ENCODE measurements at places on chromosomes 4 and X.

- no peak for DNase-seq
Measured at GRCh38 chr4:184911310-184911709, 85.5 kb upstream of the ACSL1 start.

DNA sequence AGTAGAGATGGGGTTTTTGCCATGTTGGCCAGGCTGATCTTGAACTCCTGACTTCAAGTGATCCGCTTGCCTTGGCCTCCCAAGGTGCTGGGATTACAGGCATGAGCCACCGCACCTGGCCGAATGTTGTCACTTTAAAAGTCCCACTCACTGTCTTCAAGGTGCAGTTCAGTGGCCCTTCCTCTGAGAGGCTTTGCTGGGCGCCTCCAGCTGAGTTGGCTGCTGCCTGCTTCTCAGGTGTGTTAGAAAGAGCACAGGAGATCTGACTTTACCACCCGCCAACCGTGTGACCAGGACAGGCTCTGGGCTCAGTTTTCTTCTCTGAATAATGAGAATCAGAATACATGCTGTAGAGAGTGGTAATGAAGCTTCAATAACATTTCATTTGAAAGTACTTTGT lies 207.4 kb downstream of the CEP135 start:
- no peak for DNase-seq

DNA sequence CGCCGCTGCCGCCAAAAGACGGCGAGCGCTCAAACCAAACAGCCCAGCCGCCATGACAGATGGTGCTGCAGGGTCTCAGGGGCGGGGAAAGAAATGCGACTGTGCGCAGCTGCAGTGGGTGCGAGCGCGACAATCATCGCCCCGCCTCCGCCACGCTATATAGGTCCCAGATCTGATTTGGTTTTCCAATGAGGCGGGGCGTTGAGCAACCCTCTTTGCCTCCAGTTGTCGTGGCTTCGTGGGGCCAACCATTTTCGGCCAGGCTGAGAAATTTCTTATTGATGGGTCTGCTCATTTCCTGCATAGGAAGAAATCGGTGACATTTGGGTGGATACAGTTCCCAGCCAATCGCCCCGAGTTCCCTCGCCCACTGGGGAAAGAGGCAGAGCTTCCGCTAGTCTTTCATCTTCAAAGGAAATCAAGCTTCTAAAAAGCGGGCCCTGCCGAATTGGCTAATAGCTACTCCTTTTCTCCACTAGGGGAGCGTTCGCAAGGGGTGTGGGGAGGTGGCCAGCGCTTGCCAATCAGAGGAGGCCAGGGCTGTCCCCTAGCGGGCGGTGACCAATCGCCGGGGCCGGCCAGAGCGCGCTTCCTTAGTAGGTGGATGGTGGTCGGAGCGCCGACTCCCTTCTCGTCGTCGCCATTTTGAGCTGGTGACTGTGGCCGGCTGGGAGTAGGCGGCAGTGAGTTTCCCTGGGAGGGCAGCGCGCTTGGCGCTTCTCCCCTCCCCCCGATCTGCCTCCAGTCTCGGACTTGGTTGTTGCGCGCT lies at the start of the genes NDUFB11 and RBM10:
Gene NDUFB11 (minus strand): TSS at position 77 of the 769 bp plus-strand sequence. CDS start 23 bp downstream, at position 54.
Gene RBM10 (plus strand): TSS at position 596 of the 769 bp plus-strand sequence. CDS start 2,261 bp downstream, outside the sequence.
- DNase-seq: peak; percentile 94

GRCh38 chr4:85474818-85475630 lies at the start of gene ARHGAP24:
Gene ARHGAP24 (plus strand): TSS chr4:85475150.
- peak; percentile 80 for DNase-seq

- DNase-seq: no peak
Measured at GRCh38 chr4:95729596-95729995, 110.3 kb upstream of the PDHA2 start.

DNA sequence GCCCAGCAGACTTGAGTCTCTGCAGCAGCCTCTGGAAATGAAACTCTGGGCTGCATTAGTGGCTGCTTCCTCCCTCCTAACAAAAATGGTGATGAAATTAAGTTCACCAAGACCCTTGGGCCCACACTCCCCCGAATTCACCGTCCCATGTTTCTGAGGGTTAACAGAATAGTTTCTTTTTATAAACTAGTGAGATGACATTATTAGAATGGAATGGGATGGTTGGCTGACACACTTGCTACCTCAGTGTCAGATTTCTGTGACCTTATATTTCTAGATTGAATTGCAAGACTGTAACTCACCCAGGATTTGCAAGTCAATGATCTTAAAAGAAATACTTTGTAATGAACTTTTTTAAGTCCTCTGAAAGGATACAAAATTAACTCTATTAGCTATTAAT lies 127.1 kb downstream of the SHROOM3 start:
- DNase-seq: no peak

DNA sequence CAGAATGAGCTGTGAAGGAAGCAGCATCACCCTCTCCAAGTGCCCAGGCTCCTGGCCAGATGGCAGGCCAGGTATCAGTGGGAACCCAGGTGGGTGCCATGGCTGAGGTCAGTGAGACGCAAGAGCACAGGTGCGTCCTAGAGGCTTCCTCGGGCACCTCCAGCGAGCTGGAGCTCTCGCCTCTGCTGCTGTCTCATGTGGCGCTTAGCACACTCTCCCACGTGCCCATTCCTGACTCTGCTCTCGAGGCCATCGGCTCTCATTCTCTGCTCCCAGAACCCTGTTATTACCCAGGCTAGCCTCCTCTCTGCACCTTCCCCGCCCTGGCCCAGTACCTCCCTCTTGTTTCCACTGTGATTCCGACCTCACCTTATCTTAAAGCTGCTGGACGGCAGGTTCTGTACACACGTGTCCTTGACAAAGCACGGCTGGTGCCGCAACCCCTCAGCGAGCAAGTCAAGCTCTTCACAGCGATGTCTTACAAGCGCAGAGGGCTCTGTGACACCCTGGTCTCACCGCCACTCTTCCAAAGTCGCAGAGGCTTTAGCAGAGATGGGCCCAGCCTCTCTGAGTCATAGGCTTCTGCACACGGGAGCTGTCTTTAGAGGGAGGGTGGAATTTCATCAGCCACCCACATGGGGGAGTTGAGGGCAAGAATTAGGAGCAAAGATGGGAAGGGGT lies 15.4 kb upstream of the MSANTD1 start:
- no peak for DNase-seq

- DNase-seq: no peak
Measured at GRCh38 chrX:110420771-110421499, 62.3 kb downstream of the RTL9 start.
